ENCODE measurements at places on chromosomes 12 and 14. TPM values are rescaled to one million over a fixed set of nuclear protein-coding genes. Genes with fewer than 3 reads are reported as not detected.

CCDC177 gene
- not detected for total RNA-seq

RBP5 gene
- 1.3 TPM for total RNA-seq

CIDEB gene
- total RNA-seq: 18.3 TPM

FGF6 gene
- total RNA-seq: not detected

NINJ2 gene
- 3.0 TPM for total RNA-seq

TEX52 gene
- total RNA-seq: not detected

PRB2 gene
- not detected for total RNA-seq

ADCY4 gene
- total RNA-seq: 23.1 TPM

KCNC2 gene
- total RNA-seq: not detected

CLEC2A gene
- not detected for total RNA-seq

CCDC198 gene
- total RNA-seq: not detected

PPM1H gene
- total RNA-seq: not detected

RPL10L gene
- total RNA-seq: not detected

HCAR2 gene
- total RNA-seq: 24.1 TPM

SERPINA10 gene
- total RNA-seq: not detected

IL22 gene
- not detected for total RNA-seq

OR4K14 gene
- total RNA-seq: not detected

BHLHE41 gene
- total RNA-seq: 1.1 TPM

DEPDC4 gene
- total RNA-seq: 1.1 TPM

ALDH1L2 gene
- total RNA-seq: 4.9 TPM

IL23A gene
- 2.6 TPM for total RNA-seq

CD9 gene
- 669 TPM for total RNA-seq

SDS gene
- not detected for total RNA-seq

CIROP gene
- 0.38 TPM for total RNA-seq

GPX2 gene
- total RNA-seq: 202 TPM

HRK gene
- 0.26 TPM for total RNA-seq

OAS2 gene
- total RNA-seq: 10.3 TPM

CEBPE gene
- total RNA-seq: not detected

SLC39A5 gene
- not detected for total RNA-seq

RAN gene
- total RNA-seq: 375 TPM

C12orf50 gene
- total RNA-seq: not detected

SSPN gene
- total RNA-seq: 1.3 TPM

DBX2 gene
- total RNA-seq: not detected

TAS2R30 gene
- total RNA-seq: 4.0 TPM

GZMB gene
- total RNA-seq: 8.5 TPM

CCDC196 gene
- not detected for total RNA-seq

TAS2R50 gene
- not detected for total RNA-seq

MYL6B gene
- total RNA-seq: 42.9 TPM

C12orf60 gene
- 0.15 TPM for total RNA-seq

CMA1 gene
- total RNA-seq: 2.7 TPM

KCNK10 gene
- 0.57 TPM for total RNA-seq

CKAP4 gene
- 58.9 TPM for total RNA-seq

MDGA2 gene
- total RNA-seq: not detected

ACOT6 gene
- total RNA-seq: not detected

SOX5 gene
- 0.40 TPM for total RNA-seq

RARG gene
- total RNA-seq: 98.0 TPM

TSPAN19 gene
- total RNA-seq: not detected

FSCB gene
- total RNA-seq: not detected

Data from esophagus squamous epithelium (tissue), 5 donors.